Psoas muscle (tissue), 8 donors: ENCODE measurements at places on chromosomes 7 and 10. TPM values are rescaled to one million over a fixed set of nuclear protein-coding genes. Genes with fewer than 3 reads are reported as not detected.

Gene HOXA3
- polyA plus RNA-seq, result 2.6 TPM

Gene LRMDA
- polyA plus RNA-seq, result 1.0 TPM

Gene LRRC17
- polyA plus RNA-seq, result 1.3 TPM

Gene AGAP9
- 1.7 TPM for polyA plus RNA-seq

Gene GUSB
- polyA plus RNA-seq, result 12.2 TPM

Gene C10orf95
- polyA plus RNA-seq, result not detected
